ENCODE measurements at places on chromosomes 5 and 9.

DNA sequence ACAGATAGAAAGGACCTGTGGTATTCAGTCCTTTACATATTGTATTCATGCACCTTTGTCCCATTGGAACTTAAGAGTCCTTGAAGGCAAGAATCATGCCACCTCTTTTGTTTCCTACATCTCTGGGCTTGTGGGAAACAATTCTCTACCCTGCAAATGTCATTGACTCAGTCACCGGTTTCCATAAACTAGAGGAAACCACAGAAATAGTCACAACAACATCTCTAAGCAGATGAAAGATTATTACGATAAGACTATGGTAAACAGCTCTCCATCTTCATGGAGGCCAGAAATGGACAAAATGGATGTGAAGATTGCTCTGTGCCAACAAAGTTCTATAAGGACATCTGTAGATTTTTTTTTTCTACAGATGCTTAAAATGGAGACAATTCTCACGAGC, 165.5 kb downstream of the PIK3R1 start:
- DNase-seq, result no peak

GRCh38 chr5:110768138-110768860, 29.5 kb downstream of the SLC25A46 start:
- DNase-seq, result no peak

DNA sequence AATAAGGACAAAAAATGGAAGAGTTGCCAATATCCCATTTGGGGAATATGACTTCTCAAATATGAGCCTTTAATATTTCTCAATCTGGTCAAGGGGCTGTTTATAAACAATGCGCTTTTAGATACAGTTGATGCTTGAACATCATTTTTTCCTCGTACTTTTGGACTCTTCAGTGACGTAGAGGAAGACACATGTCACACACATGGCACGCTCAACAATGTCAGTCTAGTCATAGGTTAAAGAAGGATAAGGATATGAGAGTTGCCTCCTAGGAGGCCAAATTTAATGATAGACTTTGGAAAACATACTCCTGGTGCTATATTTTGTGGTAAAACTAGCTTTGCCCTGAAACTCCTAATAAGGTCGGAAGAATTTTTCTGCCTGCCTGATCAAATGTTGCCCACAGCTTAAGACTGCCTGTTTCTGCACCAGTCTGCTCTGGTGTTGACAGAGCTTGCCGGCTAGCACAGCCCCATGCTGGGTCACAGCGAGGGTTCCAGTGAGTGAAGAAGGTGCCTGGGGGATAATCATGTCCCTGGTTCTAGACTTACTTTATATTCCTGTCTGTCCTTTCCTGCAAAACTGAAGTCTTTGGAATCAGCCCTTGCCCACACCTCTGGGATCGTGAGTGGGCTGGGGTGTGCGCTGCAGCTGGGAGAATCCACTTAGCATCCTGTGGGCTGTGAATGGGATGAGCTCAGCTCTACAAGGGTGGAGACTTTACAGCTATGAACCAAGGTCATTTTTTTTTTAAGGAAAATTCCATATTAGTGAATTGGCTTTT, 230.8 kb upstream of the IRX4 start:
- DNase-seq, result no peak

- DNase-seq, result no peak
Observed at GRCh38 chr9:129702589-129703520, 37.4 kb downstream of the PRRX2 start.

DNA sequence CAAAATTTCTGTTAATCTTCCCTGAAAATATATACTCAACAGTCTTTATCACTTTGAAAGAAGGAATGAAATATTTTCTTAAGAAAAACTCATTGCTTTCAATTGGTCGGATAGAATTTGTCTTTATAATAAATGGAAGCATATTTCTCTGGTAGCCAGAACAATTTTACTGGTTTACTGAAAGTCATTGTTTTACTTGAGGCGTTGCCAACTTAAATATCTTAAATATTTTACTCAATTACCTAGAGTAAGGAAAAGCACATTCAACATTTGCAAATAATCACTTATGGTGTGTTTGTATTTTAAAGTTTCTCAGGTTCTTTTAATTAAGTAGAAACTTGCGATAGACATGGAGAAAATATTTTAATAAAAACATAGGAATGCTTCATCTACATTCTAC, 1181.7 kb downstream of the EFNA5 start:
- no peak for DNase-seq

GRCh38 chr5:176161431-176161830, 76.8 kb upstream of the SIMC1 start:
- DNase-seq, result no peak

DNA sequence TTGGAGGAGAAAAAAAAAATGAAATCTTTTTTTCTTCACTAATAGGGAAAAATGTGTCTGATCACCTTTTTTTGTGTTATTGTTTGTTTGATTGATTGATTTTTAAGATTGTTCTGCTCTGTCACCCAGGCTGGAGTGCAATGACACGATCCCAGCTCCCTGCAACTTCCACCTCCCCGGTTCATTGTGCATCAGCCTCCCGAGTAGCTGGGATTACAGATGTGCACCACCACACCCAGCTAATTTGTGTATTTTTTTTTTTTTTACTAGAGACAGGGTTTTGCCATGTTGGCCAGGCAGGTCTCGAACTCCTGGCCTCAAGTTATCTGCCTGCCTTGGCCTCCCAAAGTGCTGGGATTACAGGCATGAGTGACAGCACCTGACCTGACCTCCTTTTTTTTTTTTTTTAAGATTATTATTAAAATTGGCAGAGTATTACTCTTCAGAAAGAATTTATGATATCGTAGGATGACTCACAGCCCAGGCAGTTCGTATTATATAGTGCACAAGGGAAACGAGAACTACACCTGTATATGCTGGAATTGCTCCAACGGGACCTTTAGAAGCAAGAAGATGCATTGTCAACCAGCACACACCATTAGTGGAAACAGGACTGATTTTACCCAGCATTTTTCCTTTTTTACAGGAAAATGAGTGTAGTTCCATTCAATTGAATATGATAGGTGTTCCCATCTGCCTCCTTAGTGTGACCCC, 27.7 kb downstream of the FUBP3 start:
- no peak for DNase-seq

DNA sequence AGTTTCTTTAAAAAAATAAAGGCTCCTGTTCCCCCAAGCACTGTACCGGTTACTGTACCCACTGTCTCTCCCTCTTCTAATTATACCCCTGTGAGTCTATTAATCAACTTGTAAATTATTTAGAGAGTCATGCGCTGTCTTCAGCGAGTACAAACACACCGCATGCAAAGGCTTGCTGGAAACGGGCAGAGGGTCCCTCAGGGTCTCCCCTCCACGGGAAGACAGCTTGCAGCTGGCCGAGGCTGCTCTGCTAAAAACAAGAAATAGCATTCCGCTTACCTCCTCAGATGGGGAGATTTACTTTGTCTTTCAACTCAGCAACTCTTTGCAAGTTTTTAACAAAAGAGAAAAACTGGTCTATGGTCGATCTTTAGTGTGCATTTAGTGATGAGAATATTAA, 71.8 kb downstream of the AK8 start:
- DNase-seq, result no peak

DNA sequence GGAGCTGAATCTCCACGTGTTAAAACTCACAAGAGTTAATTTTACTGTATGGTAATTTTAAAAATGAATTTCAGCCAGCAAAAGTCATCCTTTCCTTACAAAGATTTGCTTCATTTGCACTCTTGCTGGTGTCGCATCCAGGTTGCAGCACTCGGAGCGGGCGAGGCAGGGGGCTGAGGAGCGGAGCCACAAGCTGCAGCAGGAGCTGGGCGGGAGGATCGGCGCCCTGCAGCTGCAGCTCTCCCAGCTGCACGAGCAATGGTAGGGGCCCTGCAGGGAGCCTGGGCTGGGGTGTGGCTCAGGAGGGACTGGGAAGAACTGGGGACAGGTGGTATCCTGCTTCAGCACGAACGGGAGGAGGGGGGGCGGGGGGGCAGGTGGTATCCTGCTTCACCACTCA, 27.1 kb downstream of the HNRNPH1 start:
- DNase-seq, result no peak

DNA sequence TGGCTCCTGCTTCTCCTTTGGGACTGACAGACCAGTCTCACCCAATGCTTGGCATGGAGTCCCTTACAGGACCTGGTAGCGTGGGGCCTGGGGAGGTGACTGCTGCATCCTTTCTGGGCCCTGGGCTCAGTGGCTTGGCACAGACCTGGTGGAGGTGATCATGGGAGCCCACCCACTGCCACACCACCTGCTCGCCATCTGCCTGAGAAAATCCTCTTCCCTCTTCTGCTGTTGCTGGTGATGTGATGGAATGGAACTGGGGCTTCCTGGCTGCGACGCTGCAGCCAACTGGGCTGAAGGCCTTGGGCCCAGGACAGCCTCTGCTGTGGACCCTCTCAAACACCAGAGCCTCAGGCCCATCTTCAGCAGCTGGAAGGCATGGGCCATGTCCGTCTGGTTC, 122.5 kb upstream of the PANK3 start:
- no peak for DNase-seq

DNA sequence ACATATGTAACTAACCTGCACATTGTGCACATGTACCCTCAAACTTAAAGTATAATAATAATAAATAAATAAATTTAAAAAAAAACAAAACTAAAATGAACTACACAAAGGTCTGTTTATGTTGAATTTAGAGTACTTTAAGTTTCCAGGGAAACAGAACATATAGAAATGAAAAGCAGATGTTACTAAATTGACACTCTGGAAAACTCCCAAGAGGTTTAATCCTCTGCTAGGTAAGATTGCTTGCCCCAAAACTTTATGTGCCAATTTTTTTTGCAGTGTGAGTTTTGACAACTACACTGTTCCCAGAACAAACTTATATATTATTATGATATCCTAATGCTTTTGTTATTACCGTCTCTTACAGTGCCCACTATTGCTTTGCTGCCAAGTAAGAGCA, 134.3 kb upstream of the MRPS30 start:
- no peak for DNase-seq

- DNase-seq, result no peak
Observed at GRCh38 chr9:134340475-134341160, 14.4 kb downstream of the RXRA start.

- no peak for DNase-seq
Observed at GRCh38 chr5:105172918-105173317, 1610.3 kb upstream of the NUDT12 start.

DNA sequence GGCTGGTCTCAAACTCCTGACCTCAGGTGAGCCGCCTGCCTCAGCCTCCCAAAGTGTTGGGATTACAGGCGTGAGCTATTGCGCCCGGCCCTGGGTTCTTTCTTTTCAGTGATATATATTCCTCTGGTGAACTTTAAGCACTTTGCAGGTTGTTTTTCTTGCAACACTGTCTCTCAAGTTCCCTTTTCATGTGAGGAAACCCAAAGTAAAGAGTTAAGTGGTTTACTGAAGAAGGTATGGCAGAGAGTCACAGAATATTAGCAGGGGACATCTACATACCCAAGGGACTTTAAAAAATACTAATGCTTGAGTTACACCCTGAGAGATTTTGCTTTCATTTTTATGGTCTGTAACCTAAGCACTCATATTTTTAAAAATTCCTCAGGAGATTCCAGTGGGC, 6.7 kb upstream of the GAPT start:
- DNase-seq, result no peak

GRCh38 chr5:181086026-181086883, 44.7 kb downstream of the OR2V1 start:
- DNase-seq, result no peak

DNA sequence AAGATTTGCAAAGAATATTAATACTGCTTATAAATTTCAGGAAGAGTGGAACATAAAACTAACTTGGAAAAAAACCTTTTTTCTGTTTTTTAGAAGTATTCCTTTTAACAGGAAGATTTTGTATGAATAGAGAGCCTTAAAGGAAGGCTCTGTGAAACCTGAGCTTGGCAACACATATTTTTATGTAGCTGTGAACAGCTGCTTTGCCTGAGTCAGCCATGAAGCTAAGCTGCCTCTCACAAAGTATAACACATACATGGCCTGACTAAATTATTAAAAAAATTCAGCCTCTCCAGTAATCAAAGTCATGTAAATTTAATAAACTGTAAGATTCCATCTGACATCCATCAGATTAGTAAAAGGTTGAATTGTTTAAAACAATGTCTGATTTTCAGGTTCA, 547.5 kb downstream of the ELAVL2 start:
- no peak for DNase-seq

- DNase-seq, result no peak
Observed at GRCh38 chr5:67010684-67011409, 185.8 kb downstream of the CD180 start.

DNA sequence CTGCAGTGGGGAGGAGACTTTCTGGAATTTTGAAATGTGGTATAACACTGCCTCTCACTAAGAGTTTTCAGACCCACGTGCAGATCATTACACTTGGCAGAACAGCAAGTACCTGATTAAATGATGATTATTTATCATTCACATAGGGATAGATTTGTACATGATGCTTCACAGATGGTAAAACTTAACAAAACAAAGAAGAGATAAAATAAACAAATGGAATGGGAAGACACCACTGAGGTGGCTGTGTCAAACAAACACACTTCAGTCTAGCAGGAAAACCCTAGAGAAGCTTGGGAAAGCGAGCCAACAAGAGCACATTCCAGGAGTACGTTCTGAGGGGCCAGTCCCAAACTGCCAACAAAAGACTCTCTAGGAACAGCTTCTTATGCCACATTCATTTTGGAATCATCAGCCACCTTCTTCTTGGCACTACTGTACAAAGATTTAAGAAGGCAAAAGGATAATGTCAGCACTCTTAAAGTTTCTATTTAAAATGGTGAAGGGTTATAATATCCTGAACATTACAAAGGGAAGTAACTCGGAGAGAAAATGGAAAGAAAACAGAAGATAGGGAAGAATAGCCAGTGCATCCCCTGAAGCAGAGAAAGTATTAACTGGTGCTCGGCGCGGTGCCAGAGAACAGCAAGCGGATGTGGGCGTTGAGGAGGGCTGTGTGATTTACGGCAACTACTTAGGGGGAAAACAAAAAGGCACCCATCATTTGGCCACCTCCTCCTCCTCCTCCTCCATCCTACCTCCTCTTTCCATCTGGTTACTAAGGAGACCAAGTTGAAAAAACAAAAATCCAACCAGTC, 1.6 kb downstream of the MED27 start:
- no peak for DNase-seq

- DNase-seq, result no peak
Observed at GRCh38 chr5:4142842-4143241, 547.2 kb downstream of the IRX1 start.

- DNase-seq, result no peak
Observed at GRCh38 chr5:74027732-74028338, 401.8 kb downstream of the ARHGEF28 start.

DNA sequence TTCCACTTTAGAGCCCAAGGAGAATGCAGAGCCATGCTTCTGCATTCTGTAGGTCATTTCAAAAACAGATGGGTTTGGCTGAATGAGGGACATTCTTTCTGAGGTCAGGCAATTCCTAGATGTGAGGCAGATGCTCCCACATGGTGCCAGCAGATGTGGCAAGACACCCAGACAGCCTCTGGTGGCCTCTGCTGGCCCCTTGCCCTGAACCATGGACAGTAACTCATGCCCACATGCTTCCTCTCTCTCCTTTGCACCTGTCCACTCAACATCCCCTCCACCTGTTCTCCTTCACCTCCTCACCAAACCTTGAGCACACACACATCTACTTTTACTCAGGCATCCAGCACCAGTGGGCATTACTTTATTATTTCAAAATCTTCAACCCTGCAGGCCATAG, 252.3 kb downstream of the DNAH5 start:
- DNase-seq, result no peak

- DNase-seq, result no peak
Observed at GRCh38 chr5:36056422-36056821, 10.3 kb downstream of the UGT3A2 start.
